ENCODE measurements at places on chromosomes 7 and 10.

- DNase-seq = no peak
These were observed 2.0 kb upstream of the GTPBP4 start for GRCh38 chr10:986137-986825.

GRCh38 chr7:128131731-128132130 lies 100.5 kb upstream of the LRRC4 start:
- DNase-seq = no peak

DNA sequence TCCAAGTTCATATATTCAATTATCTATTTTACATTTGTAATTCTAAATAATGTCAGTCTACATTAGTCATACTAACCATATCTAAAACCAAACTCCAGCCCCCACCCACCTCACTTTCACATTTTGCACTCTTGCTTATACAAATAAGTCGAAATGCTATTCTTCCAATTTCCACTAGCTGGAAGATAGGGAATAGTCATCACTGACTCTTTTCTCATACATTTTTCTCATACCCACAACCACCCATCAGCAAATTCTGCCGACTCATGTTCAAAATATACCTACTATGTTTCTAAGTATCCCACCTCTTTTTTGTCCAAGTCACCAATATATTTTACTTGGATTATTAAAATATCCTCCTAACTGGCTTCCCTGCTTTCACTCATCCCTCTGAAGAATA lies 93.2 kb upstream of the DGKB start:
- no peak for DNase-seq

DNA sequence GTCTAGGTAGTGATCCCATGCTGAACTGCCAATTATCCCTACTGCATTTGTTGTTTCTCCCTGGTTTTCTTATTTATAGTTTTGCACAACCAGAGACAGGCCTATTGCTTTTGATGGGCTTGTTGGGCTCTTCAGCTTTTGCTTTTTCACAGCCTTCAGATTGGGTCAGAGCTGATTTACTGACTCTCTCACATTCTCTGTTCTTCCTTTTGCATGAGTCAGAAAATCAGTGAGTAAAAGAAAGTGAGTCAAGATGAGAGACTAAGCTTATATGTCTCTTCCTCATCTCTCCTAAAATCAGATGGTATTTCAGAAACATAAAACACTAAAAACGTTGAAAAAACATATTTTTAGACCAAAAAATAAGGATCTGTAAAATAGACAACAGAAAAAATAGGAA lies 1135.4 kb downstream of the XPNPEP1 start:
- DNase-seq = no peak

- no peak for DNase-seq
These were observed 40.2 kb downstream of the CXCL12 start for GRCh38 chr10:44344727-44345126.

DNA sequence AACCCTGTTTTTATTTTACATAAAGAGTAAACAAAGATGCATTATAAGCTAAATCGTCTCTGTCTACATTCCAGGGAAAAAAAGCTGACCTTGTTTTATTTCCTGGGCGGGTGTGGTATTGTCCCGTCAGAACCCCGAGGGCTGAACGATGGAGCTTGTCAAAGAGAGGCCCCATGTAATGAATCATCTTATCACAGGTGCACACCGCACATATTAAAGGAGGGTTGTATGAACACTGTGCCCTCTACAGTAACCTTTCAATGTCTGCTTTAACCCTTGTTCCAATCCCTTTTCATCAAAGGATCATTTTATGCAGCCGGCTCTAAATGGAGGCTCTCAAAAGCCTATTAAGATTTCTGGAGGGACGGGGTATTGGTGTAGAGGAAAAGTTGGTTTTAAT lies 158.5 kb upstream of the YAE1 start:
- DNase-seq = no peak

DNA sequence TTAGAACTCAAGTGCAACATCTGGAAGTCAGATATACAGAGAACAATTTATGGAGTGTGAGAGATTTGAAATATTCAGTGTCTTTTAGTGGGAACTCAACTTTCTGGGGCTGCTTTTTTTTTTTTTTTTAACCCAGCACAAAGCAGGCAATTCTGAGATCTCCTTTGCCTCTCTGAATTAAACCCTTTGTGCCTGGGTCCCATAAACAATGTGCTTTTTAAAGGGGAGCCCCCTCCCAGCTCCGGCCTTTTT lies 146.8 kb downstream of the CELF2 start:
- DNase-seq = no peak

DNA sequence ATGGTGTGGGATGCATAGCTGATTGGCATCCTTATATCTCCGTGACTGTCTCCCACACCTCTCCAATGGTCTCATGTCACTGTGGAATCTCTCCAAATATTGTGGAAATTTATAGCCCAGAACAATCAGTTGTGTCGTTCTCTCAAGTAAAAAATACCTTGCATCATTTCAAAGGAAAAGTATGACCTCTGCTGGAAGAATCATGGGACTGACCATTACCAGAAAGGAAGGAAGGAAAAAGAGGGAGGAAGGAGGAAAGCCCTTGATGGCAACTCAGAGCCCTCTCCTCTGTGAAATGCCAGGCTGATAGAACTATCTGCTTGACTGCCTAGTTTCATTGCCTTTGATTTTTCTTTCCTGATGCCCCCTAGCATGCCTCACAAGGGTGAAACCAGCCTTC lies 76.3 kb downstream of the FOXI2 start:
- no peak for DNase-seq

- DNase-seq = no peak
These were observed 38.7 kb upstream of the RET start for GRCh38 chr10:43037942-43038782.

GRCh38 chr10:72229261-72230251 lies 13.5 kb upstream of the ASCC1 start:
- DNase-seq = peak; percentile 89

DNA sequence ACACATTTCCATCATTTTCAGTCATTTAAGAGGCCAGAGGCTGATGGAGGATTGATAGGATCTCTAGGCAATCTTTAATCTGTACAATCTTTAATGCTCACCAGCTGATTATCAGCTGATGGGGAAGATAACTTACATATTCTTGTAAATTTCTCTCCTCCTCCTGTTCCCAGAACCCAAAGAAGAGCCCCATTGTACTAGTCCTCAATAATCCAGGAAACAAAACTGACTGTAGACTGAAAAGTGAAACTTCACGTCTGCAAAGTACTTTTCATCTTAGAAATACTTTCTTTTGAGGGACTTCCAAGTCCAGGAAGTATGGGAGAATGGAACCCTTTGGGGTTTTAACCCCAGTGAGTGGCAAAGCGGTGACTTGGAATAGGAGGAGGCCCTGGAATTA lies 283.3 kb downstream of the FRMD4A start:
- DNase-seq = no peak

GRCh38 chr7:17898111-17898510 lies 42.2 kb downstream of the SNX13 start:
- DNase-seq = no peak
